Chondrocyte (in vitro differentiated cells): ENCODE measurements at places on chromosomes 2 and 18.

GRCh38 chr2:199392363-199392762, 65.4 kb downstream of the SATB2 start:
- DNase-seq, result no peak

DNA sequence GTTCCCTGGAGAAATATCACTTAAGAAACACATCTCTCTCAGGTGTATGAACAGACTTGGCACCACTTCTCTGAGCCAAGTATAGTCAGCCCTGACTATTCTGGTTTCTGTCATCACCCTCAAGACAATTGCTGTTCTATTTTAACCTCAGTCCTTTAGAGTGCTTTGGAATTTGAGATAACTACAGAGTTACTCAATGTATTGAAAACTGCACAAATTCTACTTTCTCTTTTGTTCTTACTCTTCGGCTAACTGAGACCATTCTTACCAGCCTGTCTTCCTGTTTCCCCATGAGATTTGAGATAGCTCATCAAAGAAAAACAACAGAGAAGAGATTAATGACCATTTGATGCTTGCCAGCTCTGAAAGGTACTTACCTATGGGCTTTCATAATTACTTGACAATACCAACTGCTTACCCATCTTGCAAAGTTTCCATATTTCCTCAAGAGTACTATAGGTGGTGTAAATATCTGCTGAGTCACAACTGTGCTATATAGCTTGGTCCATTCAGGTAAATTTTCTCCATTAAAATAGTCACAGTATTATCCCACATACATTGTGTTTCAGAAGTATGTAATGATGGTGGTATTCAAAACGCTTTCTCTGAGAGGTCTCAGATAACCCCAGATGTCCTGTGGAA, 467.5 kb upstream of the CHST9 start:
- DNase-seq, result no peak

GRCh38 chr18:12062974-12063373, 30.7 kb upstream of the ANKRD62 start:
- DNase-seq, result no peak

GRCh38 chr2:219099329-219099728, 38.6 kb upstream of the IHH start:
- no peak for DNase-seq

GRCh38 chr18:24315170-24315569, 82.5 kb downstream of the OSBPL1A start:
- DNase-seq, result no peak

DNA sequence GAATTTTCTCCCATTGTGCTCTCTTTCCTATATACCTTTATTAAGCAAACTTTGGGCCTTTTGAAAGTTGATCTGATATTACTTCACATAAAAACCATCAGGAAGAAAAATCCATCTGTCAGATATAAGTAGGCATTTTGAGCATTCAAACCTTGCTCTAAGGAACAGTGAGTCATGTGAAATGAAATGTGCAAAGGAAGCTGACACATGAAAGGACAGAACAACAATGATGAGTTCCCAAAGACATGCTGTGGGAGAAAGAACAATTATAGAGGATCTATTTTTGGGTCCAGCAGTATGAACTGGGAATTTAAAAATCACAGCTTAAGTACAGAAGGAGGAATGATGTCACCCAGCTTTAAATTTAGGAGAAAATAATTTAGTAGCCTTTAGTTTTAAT, 18.1 kb downstream of the CALCRL start:
- DNase-seq, result no peak
